ENCODE measurements at places on chromosomes 1 and 21.

DNA sequence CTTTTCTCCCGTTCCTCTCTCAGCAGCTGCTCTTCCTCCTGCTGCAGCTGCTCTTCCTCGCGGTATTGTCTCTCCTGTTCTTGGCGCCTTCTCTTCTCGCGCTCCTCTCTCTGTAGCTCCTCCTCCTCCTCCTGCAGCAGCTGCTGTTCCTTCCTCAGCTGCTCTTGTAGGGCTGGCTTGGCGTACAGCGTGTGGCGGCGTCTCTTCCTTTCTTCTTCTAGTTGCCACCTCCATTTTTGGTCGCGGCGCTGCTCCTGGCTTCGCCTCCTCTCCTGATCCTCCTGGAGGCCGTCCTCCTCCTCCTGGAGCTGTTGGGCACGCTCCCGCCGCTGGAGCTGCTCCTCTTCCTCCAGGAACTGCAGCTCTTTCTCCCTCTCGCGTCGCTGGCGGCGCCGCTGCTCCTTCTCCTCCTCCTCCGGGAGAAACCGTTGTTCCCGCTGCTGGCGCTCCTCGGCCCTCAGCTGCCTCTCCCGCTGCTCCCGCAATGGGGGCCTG lies 4.8 kb downstream of the TCHH start:
- DNase-seq = no peak

GRCh38 chr21:45818904-45819285 lies 162.7 kb upstream of the COL6A1 start:
- DNase-seq = no peak

- no peak for DNase-seq
These were observed 89.6 kb upstream of the IVNS1ABP start for GRCh38 chr1:185406691-185407009.

GRCh38 chr1:66182551-66183178 lies 351.3 kb upstream of the SGIP1 start:
- DNase-seq = no peak

DNA sequence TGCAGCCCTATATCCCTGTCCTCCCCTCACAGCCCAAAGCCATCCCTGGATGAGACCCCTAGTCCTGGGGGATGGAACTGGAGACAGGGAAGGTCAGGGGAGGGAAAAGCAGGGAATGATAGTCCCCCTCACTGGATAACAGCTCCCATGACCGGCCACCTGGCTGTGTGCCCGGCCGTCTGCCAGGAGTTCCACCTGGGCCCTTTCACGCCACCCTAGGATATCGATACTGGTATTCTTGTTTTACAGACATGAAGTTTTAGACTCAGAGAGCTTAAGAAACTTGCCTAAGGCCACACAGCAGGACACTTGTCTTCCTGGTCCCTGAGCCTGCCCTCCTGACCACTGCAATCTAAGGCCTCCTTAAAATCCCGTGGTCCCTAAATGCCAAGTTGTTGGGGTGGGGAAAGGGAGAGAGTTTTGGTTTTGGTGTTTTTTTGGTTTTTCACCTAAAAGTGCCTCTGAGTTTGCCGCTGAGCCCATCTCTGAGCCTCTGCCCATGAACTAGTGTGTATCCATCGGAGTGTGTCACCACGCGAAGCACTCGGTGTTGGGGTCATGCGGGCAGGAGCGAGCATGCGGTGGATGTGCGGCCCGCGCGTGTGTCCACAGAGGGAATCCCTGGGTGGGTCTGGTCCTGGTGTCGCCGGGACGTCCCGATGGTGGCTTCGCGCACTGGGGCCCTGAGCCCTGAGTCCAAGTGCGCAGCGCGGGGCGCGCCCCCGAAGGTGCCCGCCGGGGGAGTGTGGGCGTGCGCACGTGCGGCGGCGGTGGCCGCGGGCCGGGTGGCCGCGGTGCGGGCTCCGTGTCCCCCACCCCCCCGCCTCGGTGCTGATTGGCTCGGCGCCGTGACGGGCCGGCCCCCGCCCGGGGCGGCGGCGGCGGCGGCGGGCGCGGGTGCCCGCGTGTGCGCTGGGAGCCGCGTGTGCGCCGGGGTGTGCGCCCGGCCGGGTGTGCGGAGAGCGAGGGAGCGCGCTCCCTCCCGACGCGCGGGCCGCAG lies at the start of gene EPHA8:
Gene EPHA8, plus strand, starts transcription at position 906 of the 1,000 bp plus-strand sequence. CDS start 147 bp downstream, outside the sequence.
- DNase-seq = no peak

DNA sequence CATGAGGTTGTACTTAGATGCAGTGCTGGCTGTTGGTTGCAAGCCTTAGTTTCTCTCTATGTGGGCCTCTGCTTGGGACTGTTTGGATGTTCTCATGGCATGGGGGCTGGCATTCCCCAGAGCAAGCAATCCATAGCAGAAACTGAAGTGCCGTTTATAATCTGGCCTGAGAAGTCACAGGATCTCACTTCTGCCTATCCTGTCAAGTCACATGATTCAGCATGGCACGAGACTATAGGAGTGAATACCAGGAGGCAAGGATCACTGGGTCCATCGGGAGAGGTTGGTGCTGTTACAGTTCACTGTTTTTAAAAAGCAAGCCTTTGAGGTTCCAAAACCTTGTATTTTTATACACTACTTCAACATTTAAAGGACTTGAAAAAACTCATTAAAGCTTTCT lies 16.7 kb downstream of the COLGALT2 start:
- DNase-seq = no peak

DNA sequence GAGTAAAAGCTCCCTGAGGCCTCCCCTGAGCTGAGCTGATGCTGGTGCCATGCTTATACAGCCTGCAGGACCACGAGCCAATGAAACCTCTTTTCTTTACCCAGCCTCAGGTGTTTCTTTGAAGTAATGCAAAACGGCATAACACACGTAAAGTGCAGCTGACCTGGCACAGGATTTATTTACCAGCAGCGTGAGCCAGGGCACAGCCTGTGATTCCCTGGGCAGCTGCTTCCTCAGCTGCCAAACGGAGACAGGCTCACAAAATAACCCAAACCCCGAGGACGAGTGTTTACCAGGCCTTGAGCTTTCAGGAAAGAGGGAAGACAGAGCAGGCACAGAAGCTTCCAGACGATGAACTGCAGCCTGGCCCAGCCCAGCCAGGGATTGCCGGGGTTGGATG lies 120.6 kb upstream of the ARHGEF16 start:
- peak; percentile 8 for DNase-seq

GRCh38 chr1:26097696-26098095 lies 13.9 kb upstream of the PDIK1L start:
- DNase-seq = no peak

GRCh38 chr1:224615861-224616755 lies at the start of gene CNIH3:
CNIH3 (plus strand) TSS chr1:224616317; CDS start chr1:224617175, 858 bp downstream.
- DNase-seq = no peak

GRCh38 chr1:21305900-21306189 lies 15.6 kb upstream of the ECE1 start:
- no peak for DNase-seq

- DNase-seq = no peak
These were observed 11.7 kb upstream of the ZNF436 start for GRCh38 chr1:23381233-23381885.

DNA sequence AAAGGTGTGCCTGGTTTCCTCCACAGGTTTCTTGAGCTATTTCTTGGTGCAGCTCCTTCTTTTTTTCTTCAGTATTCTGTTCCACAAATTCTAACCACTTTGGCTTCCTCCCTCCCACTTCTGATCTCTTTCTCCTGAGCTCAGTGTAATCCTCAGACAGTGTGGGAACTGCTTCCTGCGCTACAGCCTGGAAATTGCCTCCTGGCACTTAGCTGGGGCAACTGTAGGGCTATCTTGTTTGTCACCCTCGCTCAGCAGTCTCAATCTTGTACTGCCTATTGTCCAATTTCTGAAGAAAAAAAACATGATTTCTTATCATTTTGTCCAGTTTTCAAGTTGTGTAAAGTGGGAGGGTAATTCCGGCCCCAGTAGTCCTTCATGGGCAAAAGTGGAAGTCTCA lies 24.0 kb upstream of the GALNT2 start:
- no peak for DNase-seq

DNA sequence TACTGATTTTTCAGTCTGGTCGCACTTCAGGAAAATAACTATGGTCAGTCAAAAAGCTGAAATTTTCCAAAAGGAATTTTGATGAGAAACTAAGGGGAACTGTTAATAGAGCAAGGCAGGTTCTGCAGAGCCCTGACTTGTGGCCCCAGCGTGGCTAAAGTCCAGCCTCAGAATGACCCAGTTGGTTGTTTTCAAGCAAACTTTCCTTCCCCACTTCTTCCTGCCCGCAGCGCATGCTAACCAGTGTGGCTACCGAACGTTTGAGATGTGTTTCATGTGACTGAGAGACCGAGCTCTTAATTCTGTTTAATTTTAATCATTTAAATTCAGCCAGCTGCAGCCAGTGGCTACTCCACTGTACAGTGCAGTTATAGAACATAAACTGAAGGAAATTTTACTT lies 6.2 kb upstream of the IL10RB start:
- DNase-seq = no peak

DNA sequence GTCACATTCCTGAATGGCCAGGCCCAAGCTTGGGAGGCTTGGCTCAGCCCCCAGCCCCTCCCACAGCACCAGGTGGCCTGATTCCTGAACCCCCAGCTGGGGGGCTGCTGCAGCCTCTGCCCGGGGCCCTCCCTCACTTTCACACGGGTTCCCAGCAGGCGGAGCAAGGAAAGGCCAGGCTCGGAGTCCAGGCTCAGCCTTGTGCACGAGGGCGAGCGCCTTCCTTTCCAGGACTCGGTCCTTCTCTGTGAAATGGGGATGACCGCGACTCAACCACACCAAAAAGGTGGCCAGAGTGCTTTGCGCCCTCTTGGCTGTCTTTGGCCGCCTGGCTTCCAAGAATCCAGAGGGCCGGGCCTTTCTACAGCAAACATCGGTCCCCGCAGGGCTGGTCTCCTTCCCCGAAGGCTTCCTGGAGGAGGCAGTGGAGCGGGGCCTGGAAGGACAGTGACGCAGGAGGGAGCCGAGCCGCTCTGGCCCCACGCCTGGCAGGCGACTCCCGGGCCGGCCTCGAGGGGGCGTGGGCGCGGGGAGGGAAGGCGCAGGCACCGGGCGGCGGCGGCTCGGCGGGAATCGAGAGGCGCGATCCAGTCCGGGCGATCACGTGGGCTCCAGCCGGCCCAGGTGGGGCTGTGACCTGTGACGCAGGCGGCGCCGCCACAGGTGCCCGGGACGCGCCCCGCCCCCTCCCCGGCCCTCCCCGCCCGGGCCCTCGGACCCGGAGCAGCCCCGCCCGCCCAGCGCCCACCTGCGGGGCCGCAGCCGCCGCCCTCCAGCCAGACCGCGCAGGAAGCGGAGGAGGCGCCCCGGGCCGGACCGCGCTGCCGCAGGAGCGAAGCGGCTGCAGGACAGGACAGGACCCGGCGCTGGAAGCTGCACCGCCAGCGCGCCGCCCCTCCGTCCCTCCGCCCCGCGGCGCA lies at the start of gene ARHGEF16:
Gene ARHGEF16, plus strand, starts transcription at position 775 of the 920 bp plus-strand sequence. CDS start 8,420 bp downstream, outside the sequence.
- no peak for DNase-seq

All from C1 segment of cervical spinal cord (tissue), 14 donors.